GF-D8 (cell line): ENCODE measurements at places on chromosomes 12 and 14.

DNA sequence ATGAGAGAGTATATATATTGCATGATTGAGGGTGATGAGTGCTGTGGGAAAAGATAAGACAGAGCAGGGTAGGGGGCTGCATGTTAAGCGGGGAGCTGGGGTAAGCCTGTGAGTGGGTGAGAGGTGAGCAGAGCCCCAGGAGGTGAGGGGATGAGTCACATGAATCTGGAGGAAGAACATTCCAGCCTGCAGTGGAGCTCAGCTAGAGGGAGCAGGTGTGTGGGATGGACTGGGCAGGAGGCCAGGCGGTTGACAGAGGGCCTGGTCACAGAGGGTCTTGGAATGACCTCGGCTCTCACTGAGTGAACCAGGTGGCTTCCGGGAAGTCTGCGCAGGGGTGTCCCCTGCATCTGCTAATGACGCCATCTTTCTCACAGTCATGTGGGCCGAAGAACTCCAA is 44.4 kb downstream of the GIT2 start:
- DNase-seq = no peak

DNA sequence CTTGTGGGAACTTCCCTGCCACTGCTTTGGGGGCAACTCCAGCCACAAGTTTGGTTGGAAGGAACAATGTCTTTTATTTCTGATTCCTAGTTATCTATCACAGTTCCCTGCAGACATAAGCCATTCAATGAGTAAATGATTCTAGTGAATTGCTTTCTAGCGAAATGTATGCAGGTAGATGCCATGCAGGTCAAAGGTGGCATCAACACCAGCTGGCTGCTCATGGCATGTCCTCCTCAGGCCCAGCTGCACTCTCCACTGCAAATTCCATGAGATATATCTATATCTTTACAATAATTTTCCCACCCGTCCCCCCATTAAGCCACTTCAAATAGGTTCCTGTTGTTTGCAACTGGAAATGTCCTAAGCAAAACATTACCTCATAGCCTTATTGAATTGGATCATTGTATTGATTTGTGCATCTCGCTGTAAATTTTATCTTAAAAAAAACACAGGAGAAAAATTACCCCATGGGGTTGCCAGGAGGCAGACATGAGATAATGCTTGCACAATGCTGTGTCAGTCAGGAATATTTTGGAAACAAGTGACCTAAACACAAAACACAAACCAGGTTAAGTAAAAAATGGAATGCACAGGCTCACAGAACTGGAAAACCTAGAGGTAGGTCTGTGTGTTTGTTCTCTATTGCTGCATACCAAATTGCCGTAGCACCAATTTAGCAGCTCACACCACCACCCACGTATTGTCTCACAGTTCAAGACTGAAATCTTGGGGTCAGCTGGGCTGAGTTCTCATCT is 32.8 kb upstream of the TXNRD1 start:
- no peak for DNase-seq

GRCh38 chr14:55272922-55273321 is 1.7 kb downstream of the FBXO34 start:
- no peak for DNase-seq

- DNase-seq = no peak
Measured at GRCh38 chr14:33793398-33794110, 157.3 kb downstream of the EGLN3 start.

- no peak for DNase-seq
Measured at GRCh38 chr12:30438601-30439041, 257.0 kb downstream of the IPO8 start.

DNA sequence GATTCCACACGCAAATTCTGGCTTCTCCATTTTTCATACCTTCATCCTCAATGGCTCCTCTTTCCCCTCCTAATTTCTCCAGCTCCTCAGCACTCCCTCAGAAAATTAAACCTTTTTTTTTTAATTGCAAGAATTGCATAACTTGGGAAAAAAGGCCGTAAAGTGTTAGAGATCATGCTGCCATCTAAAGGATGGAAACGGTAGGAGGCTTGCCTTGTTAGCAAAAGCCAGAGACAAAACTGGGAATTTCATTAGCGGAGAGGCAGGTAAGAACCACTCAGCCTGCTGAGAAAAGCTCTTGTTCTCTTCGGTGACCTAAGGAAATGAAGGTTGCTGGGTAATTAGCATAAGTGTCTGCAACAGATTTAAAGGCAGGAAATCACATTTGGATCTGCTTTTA is 204.3 kb downstream of the AEBP2 start:
- DNase-seq = no peak

DNA sequence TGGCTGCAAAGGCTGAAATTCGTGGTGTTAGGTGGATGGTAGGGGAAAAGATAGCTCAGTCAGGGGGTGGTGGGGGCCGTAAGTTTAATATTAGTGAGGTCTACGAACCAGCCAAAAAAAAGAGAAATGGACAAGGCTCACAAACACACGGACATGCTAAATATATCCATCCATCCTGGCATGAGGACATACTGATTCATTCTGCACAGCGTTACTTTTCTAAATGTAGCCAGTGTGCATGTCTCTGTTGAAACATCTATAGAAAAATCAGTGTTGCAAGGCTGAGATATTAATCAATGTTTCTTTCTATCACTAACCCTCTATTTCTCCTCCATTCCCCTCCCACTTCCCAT is 150.6 kb downstream of the PIWIL1 start:
- DNase-seq = no peak

GRCh38 chr12:57130941-57131340 is 2.7 kb downstream of the LRP1 start:
- DNase-seq = no peak

- no peak for DNase-seq
Measured at GRCh38 chr14:77251870-77252269, 19.1 kb downstream of the NGB start.

DNA sequence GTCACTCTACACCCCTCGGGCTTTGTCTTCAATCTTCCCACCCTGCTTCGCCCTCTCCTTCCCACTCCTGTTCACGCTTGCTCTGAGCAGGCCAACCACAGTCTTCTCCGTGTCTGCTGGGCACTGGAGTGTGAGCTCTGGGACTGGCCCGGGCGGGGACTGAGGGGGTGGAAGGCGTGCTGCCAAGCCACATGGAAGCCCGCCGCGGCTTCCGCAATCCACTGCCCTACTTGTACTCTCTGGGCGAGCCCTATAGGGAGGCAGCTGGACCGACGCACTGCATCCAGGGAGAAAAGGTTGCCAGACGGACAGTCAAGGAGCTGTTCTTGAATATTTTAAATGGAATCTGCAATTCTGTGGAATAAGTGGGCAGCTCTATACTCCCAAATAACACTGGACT is 24.8 kb downstream of the GOLGA3 start:
- no peak for DNase-seq

DNA sequence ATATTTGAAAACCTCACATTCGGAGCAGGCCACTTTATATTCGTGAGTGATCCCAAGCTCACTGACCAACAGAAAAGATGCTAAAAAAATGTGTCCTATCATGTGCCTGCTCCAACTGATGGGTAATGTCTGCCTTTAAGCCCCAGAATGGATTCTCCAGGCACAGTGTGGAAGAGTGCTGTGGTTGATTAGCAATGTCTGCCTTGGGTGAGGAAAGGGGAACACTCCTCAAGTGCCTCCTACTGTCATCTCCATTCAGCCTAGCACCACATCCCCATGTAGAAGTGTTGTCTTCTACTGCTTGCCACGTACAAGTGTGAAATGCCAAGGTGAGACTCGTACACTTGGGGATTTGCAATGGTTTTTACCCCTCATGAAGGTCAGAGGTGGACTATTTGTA is 199.3 kb downstream of the SLC41A2 start:
- DNase-seq = no peak

- no peak for DNase-seq
Measured at GRCh38 chr12:95105540-95105939, 32.1 kb upstream of the NR2C1 start.

DNA sequence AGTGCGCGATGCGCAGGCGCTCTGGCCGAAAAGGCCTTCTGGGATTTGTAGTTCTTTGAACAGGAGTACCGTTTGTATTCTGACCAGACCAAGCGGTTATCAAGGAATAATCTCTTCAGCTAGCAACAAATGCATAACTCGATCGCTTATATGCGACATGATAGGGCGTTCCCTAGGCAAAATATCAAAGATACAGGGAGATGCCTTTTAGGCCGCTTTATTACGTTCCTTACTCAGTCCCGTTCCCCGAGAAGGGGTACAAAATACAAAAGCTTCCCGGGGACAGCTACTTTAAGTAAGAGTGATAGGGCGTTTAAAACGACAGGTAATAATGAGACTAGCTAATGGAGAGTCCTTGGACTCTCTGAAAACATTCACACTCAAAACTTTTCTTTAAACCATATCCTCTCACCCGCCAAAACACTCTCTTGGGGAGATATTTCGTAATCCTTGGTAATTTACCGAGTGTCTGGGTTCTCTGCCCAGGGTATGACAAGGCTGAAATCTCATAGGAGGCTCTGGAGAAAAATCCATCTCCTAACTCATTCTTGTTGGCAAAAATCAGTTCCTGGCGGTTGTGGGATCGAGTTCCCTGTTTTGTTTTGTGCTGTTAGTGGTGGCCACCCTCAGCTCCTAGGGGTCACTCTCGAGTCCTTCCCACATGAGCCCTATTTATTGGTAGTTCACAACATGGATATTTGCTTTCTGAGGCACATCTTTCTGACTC is 412 bp upstream of the SNW1 start:
- peak; percentile 63 for DNase-seq

DNA sequence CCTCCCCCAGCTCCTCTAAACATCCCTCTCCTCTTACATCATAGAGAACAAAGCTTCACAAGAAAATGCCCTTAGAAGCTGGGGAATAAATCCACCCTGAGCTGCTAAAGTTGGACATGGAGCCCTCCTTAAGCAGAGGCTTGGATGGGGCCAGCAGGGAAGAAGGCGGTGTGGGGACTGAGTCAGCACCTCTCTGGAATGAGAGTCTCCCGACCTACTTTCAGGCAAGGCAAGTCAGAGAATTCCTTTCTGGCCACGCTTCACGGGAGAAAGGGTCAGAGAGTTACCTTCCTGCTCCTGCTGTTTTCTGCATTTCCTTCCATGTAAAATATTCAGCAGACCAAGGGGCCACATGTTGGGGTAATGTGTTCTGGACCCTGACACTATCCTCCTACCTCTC is 113.3 kb upstream of the PRB2 start:
- DNase-seq = no peak

- peak; percentile 15 for DNase-seq
Measured at GRCh38 chr12:6167327-6168280, 32.6 kb upstream of the CD9 start.

DNA sequence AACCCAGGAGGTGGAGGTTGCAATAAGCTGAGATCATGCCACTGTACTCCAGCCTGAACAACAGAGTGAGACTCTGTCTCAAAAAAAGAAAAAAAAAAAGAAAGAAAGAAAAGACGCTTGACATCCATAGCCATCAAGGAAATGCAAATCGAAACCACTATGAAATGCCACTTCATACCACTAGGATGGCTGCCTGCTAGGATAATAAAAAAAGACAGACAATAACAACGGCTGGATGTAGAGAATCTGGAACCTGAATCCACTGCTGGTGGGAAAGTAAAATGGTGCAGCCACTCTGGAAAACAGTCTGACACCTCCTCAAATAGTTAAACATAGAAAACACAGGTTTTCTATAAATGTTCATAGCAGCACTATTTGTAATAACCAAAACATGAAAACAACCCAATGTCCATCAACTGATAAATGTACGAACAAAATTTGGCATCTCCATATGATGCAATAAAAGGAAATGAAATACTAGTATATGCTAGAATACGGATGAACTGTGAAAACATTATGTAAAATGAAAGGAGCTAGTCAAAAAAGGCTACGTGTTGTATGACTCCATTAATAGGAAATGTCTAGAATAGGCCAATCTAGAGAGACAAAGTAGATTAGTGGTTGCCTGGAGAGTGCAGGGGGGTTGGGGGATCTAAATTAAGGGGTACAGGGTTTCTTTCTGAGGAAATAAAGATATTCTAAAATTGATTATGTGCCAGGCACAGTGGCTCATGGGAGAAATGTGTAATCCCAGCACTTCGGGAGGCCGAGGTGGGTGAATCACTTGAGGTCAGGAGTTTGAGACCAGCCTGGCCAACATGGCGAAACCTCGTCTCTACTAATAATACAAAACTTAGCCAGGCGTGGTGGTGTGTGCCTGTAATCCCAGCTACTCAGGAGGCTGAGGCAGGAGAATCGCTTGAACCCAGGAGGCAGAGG is 9.7 kb downstream of the WSB2 start:
- DNase-seq = no peak

GRCh38 chr14:100065942-100066574 is 836 bp downstream of the EVL start:
- peak; percentile 79 for DNase-seq

GRCh38 chr12:6443361-6443983 is 1.3 kb upstream of the CD27 start:
- no peak for DNase-seq

GRCh38 chr12:13340149-13340548 is 143.6 kb downstream of the EMP1 start:
- DNase-seq = no peak

DNA sequence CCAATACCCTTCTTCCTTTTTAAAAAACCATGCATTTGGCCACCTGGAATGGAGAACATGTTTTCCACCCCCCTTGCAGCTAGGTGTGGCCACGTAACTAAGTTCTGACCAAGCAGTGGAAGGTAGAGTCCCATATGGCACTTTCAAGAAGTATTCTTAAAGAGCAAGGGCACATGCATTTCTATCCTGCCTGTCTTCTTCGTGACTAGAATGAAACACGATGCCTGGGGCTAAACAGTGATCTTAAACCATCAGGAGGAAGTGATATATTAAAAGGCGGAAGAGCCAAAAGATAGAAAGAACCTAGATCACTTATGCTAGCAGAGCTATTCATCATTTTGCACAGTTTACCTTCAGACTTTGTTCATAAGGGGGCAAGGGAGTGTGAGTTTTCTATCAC is 16.0 kb upstream of the DDX11 start:
- no peak for DNase-seq

DNA sequence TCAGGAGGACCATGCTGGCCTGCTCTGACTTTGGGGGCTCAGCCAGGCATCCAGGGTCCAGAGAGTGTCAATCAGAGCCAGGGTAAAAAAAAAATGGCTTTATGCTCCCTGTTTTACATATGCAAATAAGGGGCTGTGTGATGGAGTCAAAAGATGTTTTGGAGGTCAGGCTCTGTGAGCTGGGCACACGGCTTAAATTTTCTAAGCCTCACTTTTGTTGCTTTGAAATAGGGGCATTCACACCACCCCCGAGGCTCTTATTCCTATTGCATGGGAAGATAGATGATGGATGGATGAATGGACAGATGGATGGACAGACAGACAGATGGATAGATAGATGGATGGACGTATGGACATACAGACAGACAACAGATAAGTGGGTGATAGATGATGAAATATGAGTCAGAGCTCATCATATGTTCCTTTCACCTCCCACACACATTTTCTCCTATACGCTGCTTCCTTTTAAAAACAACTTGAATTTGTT is 42.7 kb downstream of the RIN3 start:
- no peak for DNase-seq

- DNase-seq = no peak
Measured at GRCh38 chr12:82514880-82515279, 156.6 kb downstream of the METTL25 start.
